CD4-positive, alpha-beta T cell treated with Interleukin-17A for 4 hours (primary cell): ENCODE measurements at places on chromosomes 7 and 10.

- DNase-seq: no peak
Measured at GRCh38 chr7:74141705-74142104, 32.5 kb upstream of the EIF4H start.

DNA sequence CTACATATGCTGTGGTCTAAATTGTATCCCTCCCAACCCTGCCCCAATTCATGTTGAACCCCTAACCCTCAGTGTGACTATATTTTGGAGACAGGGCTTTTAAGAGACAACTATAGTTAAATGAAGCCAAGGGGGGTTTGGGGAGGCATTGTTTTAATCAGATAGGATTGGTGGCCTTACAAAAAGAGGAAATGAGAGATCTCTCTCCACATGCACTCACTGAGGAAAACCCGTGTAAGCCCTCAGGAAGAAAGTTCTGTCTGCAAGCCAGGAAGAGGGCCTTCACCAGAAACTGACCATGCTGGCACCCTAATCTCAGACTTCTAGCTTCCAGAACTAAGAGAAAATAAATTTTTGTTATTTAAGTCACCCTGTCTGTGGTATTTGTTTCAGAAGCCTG is 276.7 kb downstream of the KIF20B start:
- DNase-seq: no peak

DNA sequence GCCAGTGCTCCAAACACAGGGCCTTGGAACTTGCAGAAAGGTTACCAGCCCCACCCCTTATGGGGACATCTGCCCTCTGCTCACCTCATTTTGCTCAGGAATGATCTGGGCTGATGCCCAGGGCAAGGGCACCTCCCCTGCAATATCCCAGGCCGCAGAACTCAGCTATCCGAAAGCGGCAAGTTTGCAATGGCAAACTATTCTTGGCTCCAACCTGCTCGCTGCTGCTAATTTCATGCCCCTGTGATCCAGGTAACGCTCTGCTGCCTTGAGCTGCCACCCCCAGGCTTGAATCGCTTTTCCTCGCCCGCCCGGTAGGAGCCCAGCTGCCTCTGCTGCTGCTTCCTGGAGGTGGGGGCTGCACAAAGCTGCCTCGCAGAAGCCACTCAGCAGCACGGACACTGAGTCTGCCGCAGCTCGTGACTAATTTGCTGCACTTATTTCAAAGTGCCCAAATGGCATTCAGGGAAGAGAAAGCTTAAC is 18.2 kb downstream of the SLC29A3 start:
- no peak for DNase-seq

GRCh38 chr7:123220396-123220795 is 20.6 kb upstream of the SLC13A1 start:
- DNase-seq: no peak

DNA sequence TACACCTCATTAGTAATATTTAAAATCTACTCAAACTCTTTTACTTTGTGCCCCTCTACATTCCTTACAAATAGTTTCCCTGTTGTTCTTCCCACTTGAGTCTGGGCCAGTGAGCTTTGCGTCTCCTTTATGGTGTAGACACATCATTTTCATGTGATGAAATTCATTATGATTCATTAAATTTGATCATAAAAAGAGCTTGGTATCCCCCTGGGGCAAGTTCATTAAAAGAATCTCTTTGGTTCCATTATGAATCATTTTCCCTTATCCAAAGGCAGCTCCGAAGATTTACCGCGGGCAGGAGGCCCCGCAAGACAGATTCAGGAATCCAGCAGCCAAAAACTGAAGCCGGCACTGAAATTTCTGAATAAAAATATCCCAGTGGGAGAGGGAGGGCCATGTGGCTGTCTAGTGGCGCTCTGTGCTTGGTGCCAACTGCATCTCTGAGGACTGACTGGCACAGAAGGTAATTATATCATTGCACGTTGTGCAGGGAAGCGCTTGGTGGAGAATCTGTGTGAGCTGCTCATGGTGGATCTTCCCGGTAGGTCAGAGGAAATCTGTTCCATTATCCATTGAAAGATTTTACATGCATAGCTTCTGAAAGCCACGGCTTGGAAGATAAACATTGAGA is 151.4 kb upstream of the PITRM1 start:
- no peak for DNase-seq

DNA sequence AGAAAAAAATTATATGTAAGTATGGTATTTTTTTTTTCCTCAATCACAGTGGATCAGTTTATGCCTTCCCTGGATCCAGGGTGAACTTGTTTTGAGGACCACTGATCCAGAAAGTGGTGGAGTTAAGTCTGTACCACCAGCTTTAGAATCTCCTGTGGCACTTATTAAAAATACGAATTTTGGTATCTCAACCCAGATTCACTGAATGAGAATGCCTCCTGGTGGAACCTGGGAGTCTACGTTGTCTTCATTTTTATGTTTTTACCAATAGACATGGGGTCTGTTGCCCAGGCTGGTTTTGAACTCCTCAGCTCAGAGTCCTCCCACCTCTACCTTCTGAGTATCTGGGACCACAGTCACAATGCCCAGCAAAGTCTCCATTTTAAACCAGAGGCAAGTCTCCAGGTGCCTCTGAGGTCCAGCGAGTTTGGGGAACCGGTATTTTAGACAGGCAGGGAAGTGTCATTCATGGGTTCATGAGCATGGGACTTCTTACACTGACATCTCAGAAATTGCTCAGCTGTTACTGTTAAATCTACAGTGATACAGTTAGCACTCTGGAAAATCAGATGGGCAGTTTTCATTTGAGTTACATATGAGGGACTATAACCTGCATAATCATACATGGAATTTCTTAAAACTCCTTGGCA is 200.9 kb downstream of the AUTS2 start:
- no peak for DNase-seq

DNA sequence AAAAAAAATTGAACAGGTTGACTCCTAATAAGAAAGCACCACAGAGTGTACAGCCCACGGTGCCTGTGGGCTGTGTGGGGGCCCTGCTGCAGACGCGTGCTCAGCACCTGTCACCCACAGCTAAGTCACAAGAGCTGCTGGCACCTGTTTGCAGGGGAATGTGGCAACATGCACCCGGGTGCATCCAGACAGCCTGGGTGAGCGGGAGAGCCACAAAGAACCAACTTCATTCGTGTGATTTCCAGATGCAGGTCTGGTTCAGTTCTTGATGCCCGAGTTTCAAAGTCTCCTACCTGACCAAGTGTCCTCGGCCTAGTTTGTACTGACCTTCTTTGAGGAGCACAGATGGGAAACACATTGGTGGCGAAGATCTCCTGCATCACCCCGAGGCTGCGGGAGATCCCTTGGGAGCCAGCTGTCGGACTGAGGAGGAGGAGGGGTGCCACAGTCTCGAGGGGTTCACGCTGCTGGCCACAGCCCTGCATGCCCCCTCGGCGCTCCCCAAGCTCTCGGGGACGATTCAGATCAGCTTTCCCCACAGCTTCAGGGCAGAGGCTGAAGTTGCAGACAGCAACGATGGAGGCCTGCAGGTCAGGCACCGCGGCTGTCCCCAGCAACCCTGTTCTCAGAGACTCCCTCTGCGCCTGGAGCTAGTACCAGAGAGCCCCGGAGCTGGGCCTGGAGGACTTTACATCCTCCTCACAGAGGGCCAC is 35.3 kb downstream of the AMZ1 start:
- DNase-seq: no peak

DNA sequence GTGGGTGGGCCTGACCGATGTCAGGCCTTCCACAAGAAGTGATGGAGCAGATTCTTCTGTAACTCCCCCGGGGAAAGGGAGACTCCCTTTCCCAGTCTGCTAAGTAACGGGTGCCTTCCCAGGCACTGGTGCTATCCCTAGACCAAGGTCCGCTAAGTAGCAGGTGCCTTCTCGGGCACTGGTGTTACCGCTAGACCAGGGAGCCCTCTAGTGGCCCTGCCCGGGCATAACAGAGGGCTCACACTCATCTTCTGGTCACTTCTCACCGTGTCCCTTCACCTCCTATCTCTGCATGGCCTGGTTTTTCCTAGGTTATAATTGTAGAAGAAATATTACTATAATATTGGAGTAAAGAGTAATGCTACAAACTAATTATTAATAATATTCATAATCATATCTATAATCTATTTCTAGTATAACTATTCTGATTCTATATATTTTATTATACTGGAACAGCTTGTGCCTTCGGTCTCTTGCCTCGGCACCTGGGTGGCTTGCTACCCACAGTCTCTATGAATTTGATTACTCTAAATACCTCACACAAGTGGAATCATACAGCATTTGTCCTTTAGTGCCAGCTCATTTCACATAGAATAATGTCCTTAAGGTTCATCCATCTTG is 1378.7 kb downstream of the XPNPEP1 start:
- no peak for DNase-seq

GRCh38 chr7:27277628-27278027 is 35.0 kb downstream of the EVX1 start:
- DNase-seq: no peak

- no peak for DNase-seq
Measured at GRCh38 chr10:78752221-78752620, 316.5 kb upstream of the ZMIZ1 start.

DNA sequence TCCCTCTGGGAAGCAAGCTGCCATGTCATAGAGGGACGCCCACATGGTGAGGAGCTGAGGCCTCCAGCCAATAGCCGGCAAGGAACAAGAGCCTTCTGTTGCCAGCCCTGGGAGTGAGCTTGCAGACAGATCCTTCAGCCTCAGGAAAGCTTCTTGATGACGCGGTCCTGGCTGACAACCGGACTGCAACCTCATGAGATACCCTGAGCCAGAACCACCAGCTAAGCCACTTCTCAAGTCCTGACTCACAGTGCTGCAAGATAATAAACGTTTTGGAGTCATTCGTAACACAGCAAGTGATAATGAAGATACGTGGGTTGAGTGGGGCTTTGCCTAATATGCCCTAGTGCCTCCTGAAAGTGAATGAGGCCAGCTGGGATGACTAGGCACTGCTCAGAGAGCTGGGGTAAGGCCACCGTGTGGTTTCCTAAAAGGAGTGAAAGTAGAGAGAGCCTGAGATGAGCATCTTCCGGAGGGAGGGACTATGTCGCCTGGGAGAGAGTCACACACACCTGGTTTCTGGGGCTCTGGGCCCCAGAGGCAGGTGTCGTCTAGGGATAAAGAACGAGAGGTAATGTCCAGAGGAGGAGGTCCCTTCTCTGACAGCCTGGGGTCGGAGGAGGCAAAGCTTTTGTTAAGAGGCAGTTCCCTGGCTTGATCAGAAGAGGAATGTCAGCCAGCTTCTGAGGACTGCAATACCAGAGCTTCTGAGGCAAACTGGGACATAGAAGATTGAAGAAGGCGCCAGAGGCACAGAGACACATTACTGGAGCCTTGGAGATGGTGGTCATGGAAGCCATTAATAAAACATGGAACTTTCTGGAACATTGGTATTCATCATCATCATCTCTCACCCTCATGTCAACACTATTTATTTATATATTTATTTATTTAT is 53.6 kb downstream of the PYROXD2 start:
- no peak for DNase-seq

DNA sequence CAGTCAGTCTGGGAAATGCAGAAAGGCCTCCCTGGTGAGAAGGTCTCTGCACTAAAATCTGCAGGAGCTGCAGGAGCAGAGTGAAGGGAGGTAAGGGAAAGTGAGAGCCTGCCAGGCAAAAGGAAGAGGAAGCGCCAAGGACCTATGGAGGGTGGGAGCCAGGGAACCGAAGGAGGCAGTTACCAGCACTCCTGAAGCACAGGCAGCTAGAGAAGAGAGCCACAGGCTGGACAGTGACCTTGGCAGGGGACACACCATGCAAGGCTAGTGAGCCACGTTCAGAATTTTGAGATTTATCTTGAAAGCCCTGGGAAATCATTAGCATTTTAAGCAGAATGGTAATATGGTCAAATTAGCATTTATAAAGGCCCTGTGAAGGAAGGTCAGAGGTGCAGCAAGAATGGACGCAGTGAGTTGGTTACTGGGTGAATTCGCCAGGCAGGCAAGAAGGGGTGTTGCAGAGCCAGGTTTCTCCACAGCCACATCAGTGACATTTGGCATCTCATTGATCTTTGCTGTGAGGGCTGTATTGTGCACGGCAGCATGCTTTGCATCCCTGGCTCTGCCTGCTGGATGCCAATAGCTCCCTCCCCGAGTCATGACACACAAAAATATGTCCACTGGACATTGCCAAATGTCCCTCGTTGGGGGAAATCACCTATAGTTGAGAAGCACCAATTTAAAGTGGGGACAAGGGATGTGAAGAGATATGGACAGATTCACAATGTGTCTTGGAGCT is 54.7 kb upstream of the LANCL2 start:
- DNase-seq: no peak

DNA sequence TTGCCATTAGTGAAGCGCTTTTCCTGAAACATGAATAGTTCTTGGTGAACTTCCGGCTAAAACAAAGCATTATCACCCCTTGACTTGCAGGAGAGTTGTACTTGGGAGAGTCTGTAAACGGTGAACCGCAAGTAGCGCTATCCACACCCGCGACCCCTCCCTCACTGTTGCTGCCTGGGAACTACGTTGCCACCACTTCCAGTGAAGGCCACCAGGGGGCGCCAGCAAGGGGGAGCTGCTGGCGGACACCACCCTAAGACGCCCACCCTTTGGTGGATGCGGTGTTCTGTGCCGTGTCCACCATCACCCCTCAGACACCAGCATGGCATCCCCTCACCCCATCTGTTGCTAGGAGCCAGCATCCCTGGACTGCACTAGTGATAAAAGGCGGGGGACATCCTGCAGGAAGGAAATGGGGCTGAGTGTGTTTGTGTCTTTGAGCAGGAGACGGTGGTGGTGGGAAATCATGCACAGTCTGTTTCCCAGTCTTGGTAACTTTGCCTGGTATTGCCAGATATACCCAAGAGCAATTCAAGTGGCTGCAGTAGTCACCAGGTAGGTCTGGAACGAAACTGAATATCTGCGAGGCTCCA is 298.2 kb downstream of the FRMD4A start:
- DNase-seq: peak; percentile 64

- DNase-seq: no peak
Measured at GRCh38 chr7:89334797-89335196, 539.3 kb upstream of the TEX47 start.

DNA sequence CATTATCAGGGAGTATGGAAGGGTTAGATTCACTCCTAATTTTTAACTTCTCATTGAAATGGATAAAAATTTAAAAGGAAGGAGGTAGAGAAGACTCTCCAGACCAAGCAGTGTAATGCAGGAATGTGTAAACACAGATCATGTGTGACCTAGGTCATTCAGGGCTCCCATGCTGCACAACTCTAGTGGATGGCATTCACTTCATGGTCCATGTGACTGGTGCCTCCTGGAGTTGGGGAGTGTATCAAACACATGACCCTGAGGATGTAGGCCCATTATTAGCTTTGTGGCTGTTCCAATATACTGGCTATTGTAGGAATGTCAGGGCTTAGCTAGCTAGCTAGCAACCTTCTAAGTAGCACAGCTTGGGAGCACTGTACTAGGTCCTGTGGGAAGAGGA is 109.9 kb downstream of the SLC25A13 start:
- DNase-seq: no peak

- no peak for DNase-seq
Measured at GRCh38 chr7:119522263-119522662, 750.7 kb upstream of the KCND2 start.

DNA sequence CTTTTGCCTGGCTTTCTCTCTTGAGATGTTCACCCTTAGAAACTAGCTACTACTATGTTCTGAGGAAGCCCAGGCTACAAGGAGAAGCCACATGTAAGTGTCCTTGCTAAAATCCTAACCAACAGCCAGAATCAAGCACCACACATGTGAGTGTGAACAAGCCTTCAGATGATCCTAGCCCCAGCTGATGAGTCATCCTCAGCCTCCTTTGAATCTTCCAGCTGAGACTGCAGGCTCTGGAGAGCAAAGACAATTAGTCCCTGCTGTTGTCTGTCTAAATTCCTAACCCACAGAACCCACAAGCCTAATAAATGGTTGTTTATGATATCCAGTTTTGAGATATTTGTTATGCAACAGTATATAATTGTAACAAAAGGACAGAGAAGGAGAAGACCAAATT is 92.8 kb upstream of the TAC1 start:
- DNase-seq: no peak

GRCh38 chr10:13724484-13724883 is 137.7 kb downstream of the PRPF18 start:
- DNase-seq: no peak
